ENCODE measurements at places on chromosomes 12 and 14. TPM values are rescaled to one million over a fixed set of nuclear protein-coding genes. Genes with fewer than 3 reads are reported as not detected.

The TMEM119 gene
- 0.34 TPM for polyA plus RNA-seq

The RDH12 gene
- not detected for polyA plus RNA-seq

The DCD gene
- not detected for polyA plus RNA-seq

The TMEM229B gene
- polyA plus RNA-seq = 0.48 TPM

The DPY19L2 gene
- 0.59 TPM for polyA plus RNA-seq

The CCDC196 gene
- not detected for polyA plus RNA-seq

The STXBP6 gene
- 2.2 TPM for polyA plus RNA-seq

The KCNC2 gene
- polyA plus RNA-seq = 0.01 TPM

The RPS6KL1 gene
- 9.4 TPM for polyA plus RNA-seq

The IRAK4 gene
- polyA plus RNA-seq = 3.6 TPM

The KLHL33 gene
- polyA plus RNA-seq = 0.30 TPM

The COX8C gene
- polyA plus RNA-seq = not detected

The SLC38A4 gene
- polyA plus RNA-seq = 17.3 TPM

The LMNTD1 gene
- polyA plus RNA-seq = not detected

The PPP2R5E gene
- polyA plus RNA-seq = 13.4 TPM

The TSPAN11 gene
- 0.15 TPM for polyA plus RNA-seq

The ACACB gene
- polyA plus RNA-seq = 27.0 TPM

The MDM1 gene
- 3.6 TPM for polyA plus RNA-seq

The NPFF gene
- not detected for polyA plus RNA-seq

The KRT71 gene
- not detected for polyA plus RNA-seq

The APOF gene
- polyA plus RNA-seq = not detected

The NUAK1 gene
- polyA plus RNA-seq = 10.2 TPM

The HRK gene
- under 0.01 TPM for polyA plus RNA-seq

The SMAGP gene
- polyA plus RNA-seq = 2.1 TPM
